ENCODE measurements at places on chromosomes 12 and 14. TPM values are rescaled to one million over a fixed set of nuclear protein-coding genes. Genes with fewer than 3 reads are reported as not detected.

DNA sequence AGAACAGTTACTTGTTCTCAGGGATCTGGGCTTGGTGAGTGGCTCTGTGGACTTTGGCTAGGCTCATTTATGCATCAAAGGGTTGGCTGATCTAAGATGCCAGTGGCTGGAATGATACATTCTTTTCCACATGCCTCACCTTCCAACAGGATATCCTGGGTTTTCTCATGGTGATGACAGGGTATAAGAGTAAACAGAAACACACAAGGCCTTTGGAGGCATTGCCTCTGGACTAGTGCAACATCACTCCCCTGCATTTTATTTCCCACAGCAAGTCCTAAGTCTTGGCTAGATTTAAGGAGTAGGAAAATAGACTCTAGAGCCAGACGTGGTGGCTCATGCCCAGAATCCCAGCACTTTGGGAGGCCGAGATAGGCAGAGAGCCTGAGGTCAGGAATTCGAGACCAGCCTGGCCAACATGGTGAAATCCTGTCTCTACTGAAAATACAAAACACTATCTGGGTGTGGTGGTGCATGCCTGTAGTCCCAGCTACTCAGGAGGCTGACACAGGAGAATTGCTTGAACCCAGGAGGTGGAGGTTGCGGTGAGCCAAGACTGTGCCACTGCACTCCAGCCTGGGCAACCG, 47.9 kb downstream of the RPH3A start:
- H3K4me3 ChIP-seq, result no peak overlapping the region
- H3K27ac ChIP-seq, result no peak overlapping the region
- no peaks in the 10 kb centered on the region for H3K4me1 ChIP-seq
- no peak for DNase-seq

GRCh38 chr14:53608369-53608768, 348.3 kb downstream of the BMP4 start:
- DNase-seq, result no peak
- no peaks in the 10 kb centered on the region for H3K36me3 ChIP-seq
- H3K27me3 ChIP-seq, result no peaks in the 10 kb centered on the region
- H3K27ac ChIP-seq, result no peak overlapping the region

DNA sequence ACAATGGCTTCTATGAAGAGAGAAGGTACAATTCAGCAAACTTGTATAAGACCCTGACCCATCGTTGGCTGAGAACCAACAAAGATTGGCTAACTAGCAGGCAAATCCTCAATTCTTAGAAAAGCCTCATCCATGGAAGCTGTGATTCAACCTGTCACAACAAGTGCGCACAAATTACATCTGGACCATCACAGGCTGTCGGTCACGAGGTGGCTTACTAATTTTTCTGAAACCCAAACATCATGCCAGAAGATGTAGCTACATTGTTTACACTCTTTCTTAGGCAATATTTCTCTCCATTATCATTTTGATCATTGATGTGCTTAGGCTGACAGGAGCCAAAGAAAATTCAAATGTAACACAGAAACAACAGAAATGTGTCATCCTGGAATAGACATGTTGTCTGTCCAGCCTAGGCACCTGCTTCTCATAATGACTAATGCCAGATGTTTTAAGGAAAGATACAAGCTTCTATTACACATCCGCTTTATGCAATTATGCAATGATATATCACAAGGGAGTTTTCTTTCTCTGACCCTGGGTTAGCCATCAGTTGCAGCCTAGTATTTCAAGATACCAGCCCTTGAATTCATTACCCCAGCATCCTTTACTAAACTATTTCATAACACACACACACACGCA, 92.9 kb upstream of the DIO2 start:
- H3K27ac ChIP-seq, result no peak overlapping the region
- H3K36me3 ChIP-seq, result no peaks in the 10 kb centered on the region
- no peak for DNase-seq
- H3K4me1 ChIP-seq, result no peaks in the 10 kb centered on the region
- H3K4me3 ChIP-seq, result no peak overlapping the region
- no peaks in the 10 kb centered on the region for H3K27me3 ChIP-seq

- DNase-seq, result no peak
- no peak overlapping the region for H3K27ac ChIP-seq
- no peaks in the 10 kb centered on the region for H3K27me3 ChIP-seq
- no peak overlapping the region for H3K4me3 ChIP-seq
- no peaks in the 10 kb centered on the region for H3K4me1 ChIP-seq
Measured at GRCh38 chr14:30180219-30180618, 252.6 kb upstream of the PRKD1 start.

CCDC85C gene
- total RNA-seq, result 7.6 TPM

CHFR gene
- total RNA-seq, result 53.4 TPM

BCAT1 gene
- 27.7 TPM for total RNA-seq

- H3K4me1 ChIP-seq, result no peaks in the 10 kb centered on the region
- H3K27ac ChIP-seq, result no peak overlapping the region
- H3K27me3 ChIP-seq, result no peaks in the 10 kb centered on the region
- H3K36me3 ChIP-seq, result no peaks in the 10 kb centered on the region
- no peak overlapping the region for H3K4me3 ChIP-seq
- no peak for DNase-seq
Measured at GRCh38 chr14:98172243-98172778, 1099.7 kb downstream of the BCL11B start.

DNA sequence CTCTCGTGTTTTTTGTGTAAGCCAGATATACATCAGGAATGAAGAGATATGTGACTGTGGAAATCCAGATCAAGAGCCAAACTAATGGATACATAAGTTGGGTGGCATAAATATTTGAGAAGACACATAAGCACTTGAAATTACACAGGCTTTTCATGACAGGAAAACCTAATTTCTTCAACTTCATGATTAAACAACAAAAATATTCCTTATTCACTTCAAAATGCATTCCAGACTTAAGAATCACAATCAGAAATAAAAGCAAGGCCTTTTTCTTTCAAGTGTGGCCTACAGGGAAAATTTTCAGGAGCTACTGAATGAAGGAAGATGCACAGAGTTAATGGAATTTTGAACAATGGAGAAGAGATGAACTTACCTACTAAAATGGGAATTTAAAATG, 515.6 kb downstream of the FOXG1 start:
- no peaks in the 10 kb centered on the region for H3K4me1 ChIP-seq
- H3K36me3 ChIP-seq, result no peaks in the 10 kb centered on the region
- no peak for DNase-seq

DNA sequence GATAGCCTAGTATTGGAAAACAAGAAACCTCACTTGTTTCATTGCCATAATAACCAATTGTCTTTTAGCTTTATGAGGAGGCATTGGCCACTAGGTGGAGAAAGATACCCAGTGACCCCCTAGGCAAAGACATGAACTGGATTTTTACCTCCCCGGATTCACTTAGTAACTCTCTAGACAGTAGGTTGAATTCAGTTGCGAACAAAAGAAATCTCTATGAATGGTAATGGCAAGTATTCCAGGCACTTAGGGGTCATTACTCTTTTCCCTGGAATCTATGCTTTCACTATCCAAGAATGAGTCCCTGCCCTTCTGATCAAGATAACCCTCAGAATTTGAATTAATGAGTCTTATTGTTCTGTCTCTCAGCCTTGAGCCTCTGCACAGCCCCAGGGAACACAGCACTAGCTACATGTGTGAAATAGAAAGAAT, 29.5 kb upstream of the RHOJ start:
- no peaks in the 10 kb centered on the region for H3K4me1 ChIP-seq
- no peak for DNase-seq
- no peak overlapping the region for H3K4me3 ChIP-seq

Measured in aorta (tissue), 5 donors.